ENCODE measurements at places on chromosomes 4 and X. TPM values are rescaled to one million over a fixed set of nuclear protein-coding genes. Genes with fewer than 3 reads are reported as not detected.

GRCh38 chrX:1392376-1393068 lies 609 bp upstream of the SLC25A6 start:
- DNase-seq = peak; percentile 52

DNA sequence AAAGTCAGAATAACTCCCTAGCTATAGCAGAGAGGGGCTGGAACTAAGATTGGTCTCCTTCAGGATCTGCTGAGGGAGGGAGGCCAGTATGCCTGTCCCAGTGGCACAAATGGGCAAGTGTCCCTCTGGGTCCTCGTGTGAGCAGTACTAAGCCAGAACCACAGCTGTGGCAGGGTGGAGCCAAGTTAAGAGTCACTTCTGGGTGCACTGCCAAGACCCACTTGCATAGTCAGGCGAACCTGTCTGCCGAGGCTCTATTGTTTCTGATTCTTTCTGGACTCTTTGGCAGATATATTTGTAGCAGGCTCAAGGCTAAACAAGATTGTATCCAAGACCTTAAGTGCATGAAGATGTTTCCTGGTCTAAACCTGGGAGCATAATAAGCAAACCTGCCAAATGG lies 1123.7 kb upstream of the POU3F4 start:
- DNase-seq = no peak

The ZNF280C gene
- total RNA-seq = 3.6 TPM

GRCh38 chrX:133881007-133881406 lies 104.4 kb downstream of the GPC3 start:
- DNase-seq = no peak

- no peak for DNase-seq
These were observed 1035.6 kb downstream of the C4orf33 start for GRCh38 chr4:130131536-130131935.

DNA sequence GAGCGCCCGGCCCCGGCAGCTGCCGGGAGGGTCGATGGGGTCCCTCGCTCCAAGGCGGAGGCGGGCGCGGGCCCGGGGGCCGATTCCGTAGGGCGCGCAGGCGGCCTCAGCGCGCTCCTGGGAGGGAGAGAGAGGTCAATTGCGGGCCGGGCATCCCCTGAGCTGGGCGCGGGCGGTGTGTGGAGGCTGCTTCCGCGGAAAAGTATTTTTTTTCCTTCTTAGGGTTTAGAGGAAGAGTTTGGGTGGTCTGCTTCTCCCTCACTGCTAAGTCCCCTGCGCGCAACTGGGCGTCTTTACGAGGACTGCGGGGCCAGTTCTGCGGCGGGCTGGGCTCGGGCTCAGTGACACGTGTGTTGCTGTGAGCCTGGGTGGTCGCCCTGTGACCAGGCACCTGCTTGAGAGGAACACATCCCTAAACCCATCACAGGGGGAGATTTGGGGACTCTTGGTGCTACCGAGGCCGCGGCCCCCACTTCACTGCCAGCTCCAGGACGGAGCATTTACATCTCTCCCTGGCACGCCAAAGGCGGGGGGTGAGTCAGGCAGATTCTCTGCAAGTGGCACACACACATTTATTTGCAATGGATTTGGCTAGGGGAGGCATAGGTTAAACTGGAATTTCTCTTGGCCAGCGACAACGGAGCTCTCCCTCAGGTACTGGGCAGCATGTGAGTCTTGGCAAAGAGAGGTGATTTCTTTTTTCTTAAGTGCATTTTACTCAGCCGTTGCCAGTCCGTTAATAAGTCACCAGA lies 151.2 kb upstream of the SLC4A4 start:
- DNase-seq = no peak

- no peak for DNase-seq
These were observed 86.4 kb downstream of the BMP15 start for GRCh38 chrX:50996930-50997329.

DNA sequence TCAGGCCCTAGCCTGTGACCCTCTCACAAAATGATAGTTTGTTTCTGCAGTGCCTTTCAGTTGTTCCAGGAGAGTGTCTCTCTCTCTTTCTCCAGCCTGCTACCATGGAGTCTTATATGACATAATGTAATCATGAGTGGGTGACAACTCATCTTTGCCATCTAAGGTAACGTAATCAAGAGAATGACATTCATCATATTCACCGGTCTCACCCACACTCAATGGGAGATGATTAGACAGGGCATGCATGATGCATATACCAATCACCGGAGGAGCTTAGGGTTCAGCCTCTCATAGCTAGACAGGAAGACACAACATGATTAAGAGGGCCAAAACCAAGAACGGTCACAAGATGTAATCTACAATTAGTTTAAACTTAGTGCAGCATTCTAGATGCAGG lies 97.1 kb upstream of the FAM9B start:
- no peak for DNase-seq

DNA sequence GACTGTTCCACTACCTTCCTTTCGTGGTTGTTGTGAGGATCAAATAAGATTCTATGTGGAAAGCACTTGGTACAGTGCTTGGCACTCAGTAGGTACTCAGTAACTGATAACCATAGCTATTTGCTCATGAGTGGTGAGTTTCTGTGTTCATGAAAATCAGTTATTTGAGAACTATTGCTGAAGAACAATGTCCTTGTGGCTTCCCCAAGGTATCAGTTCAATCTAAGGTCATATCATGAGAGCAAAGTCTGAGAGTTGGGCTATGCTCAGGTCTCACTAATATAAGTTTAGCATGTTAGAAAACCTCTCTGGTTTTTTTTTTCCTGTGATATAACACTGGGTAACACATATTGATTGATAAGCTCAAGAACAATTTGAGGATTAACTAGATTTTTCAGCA lies 147.8 kb downstream of the GRIA3 start:
- no peak for DNase-seq

The TMEM150C gene
- 6.3 TPM for total RNA-seq

DNA sequence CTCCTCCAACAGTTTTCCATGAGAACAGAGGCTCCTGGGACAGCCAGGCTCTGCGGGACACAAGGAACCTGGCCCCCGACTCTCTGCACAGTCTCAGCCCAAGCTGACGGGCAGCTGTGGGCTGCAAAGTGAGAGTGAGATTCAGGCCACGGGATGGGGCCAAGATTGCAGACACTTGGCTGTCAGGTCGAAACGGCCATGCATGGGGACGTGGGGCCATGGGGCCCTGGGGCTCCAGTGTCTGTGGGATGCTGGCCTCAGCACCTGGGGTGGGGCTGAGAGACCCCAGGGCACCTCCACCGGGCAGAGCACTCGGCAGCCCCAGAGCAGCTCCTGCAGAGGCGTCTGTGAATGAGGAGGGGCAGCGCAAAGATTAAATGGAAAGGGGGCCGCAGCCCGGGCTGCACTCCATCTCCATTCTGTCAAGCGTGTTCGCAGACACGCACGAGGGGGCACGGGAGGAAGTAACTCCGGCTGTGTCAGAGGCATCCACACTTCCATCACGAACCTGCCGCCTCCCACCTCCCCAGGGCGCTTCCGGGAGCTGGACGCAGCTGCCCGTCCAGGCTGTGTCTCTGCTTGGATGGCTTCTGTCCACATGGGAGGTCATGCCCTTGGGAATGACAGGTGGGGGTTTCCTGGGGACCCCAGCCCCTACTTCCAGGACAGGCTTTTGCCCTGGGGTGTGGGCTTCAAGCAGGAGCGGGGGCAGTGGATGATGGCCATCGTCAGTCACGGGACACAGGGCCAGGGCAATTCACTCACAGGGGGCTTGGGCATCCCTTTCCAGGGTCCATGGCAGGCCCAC lies 82.8 kb upstream of the NKX1-1 start:
- no peak for DNase-seq

The ZFP42 gene
- not detected for total RNA-seq

The APEX2 gene
- total RNA-seq = 24.5 TPM

The SPANXC gene
- total RNA-seq = not detected

The PFKFB1 gene
- 2.4 TPM for total RNA-seq

- no peak for DNase-seq
These were observed 9.3 kb upstream of the GPRIN3 start for GRCh38 chr4:89316931-89317366.

DNA sequence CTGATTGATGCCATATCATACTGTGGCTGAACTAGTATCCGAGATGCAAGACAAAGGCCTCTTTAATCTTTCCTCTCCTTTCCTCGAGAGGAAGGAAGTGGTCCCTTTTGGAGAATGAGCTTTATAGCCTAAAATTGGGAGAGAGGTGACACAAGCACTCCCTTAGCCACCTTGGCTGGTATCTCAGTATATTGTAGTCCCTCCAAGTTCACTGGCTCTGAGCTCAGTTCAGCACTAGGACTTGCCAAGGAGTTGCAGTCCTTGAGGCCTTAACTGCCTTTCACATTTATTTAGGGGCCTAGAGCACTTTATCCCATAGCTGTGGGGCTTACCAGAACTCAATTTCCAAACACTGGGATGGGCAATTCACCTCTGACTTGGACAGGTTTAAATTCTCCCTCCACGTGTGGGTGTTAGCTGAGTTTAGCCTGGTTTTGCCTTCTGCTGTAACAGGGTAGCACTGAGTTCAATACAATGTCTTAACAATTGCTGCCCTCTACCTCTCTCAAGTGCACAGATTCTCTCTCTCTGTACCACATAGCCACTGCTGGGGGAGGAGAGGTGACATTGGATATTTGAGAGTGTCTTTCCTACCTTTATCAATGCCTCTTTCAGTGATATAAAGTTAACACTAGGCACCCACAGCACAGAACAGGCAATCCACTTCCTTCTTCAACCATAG lies 216.4 kb downstream of the TECRL start:
- DNase-seq = no peak

DNA sequence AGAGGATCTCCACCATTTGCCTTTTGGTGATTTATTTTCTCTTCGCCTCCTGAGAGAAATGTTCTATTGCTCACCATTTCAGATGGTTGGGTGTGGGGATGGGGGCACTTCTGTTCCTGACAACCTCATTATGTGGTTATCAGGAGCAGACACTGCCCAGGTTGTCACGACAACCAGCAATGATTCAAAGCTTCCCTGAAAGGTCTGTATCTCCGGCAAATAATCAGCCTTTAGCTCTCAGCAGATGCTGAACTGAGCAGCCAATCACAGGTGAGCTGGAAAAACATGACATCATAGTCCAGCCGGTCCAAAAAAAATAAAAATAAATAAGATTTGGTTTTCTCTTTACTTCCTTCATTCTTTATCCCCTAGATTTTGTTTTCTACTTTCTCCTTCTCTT lies 5.5 kb upstream of the PAK3 start:
- DNase-seq = no peak

- no peak for DNase-seq
These were observed 375.3 kb downstream of the IDS start for GRCh38 chrX:149129767-149130166.

The KCNIP4 gene
- total RNA-seq = not detected

DNA sequence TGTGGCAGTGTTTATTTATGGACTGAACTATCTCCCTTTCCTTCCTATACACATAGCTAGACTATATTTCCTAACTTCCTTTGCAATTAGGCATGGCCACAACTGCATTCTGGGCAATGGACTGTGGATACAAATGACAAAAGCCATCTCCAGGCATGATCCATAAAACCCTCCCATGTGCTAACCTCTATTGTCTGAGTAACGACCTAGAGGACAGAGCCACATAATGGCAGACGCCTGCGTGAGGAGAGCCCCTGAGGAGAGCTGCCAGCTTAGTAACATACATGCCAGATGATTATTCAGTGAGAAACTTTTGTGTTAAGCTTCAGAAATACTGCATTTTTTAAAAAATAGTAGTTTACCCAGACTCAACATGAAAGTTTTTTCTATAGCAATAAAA lies 142.9 kb downstream of the ADGRA3 start:
- DNase-seq = no peak

GRCh38 chr4:15668566-15669435 lies 12.8 kb upstream of the FAM200B start:
- no peak for DNase-seq

The MND1 gene
- total RNA-seq = 2.1 TPM

DNA sequence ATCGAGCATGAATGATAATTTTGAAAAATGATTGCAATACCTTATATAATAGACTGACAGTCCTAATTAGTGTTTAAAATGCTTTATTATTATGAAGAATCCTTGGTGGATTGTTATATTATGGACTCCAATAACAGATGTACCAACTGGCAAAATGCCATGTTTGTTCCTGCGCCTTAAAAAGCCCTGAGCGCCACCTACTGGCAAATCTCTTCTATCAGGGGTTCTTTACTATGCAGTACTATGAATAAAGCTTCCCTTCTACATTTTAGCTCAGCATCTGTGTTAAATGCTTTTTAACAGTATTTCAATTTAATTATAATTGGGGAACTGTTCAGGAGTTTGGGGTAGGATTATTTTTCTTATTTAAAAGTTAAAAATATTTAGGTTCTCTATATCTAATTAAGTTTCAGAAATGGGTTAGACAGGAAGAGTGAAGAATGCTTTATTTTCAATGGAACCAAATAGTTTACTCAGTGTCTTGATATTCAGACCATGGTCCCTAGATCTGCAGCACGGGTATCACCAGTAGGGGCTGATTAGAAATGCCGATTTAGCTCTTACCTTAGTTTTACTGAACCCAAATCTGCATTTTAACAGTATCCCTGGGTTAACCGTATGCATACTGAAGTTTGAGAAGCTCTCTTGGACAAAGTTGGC lies 20.0 kb downstream of the CFAP97 start:
- peak; percentile 74 for DNase-seq

GRCh38 chr4:1351854-1352566 lies 5.0 kb downstream of the UVSSA start:
- DNase-seq = peak; percentile 76

The SPANXN4 gene
- not detected for total RNA-seq

DNA sequence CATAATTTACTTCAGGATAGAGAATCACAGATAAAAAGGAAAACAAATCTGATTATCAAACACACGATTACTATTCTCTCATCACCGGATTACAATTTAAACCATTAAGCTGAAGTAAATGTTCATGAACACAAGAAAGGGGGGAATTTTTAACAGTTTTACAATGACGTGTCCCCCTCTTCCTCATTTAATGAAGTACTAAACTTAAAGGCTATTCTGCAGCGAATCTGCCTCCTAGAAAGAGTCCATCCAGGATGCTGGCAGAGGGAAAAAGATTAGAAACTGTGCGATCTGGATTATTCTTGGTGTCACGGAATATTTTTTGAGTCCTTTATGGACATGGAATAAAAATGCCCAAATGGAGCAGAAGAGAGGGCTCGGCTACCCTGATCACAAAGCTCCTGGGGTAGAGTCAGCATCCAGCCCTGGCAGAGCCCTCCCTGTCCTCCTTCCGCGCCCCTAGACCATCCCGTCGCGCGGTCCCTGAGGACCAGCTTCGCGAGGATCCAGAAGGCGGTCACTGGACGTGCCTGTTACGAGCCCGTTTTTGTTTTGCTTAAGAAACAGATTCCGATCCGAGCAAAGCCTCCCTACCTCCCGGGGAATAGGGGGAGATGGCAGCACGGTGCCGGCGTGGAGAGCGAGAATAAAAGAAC lies 1.2 kb downstream of the ELF2 start:
- DNase-seq = no peak

Data from tibial nerve (tissue), 4 donors.